Stimulated activated CD4-positive, alpha-beta T cell treated with anti-CD3 and anti-CD28 coated beads, TNF-alpha, amount 100 ng/mL, for 48 hours (primary cell): ENCODE measurements at places on chromosomes 1 and 21.

DNA sequence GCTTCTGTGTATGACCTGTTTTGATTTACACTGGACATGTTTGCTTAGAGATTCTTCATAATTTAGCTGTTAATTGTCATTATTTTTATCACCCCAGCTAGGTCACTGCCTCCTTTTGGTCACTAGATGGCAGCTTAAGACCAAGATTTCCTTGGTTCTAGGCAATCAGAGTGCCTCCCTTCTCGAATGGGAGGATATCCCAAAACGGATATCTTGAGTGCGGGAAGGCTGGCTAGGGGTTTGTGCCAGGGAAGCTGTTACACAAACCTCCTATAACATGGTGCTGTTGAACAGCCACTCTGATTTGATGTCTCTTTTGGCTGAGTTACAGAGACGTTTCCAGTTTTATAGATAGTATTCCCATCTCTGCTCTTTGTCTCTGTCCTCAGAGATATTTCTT, 283.5 kb downstream of the S1PR1 start:
- no peak for DNase-seq

DNA sequence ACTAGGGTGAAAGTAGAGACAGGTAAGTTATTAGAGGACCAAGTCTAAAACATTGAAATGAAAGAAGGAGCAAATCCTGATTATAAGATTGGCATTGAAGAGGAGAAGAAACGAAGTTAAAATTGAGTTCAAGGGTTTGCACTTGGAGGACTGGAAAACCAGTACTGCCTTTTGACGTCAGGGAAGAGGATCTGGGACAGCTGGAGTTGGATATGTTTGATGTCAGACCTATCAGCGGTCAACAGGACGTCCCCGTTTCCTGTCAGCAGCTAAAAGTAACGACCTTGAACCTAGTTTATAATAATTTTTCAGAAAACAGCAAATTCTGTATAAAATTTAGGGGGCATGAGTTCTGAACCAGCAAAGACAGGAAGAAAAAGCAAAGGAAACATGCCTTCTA, 1.2 kb upstream of the NID1 start:
- DNase-seq: no peak

- peak; percentile 25 for DNase-seq
These were observed 132.2 kb downstream of the GLUL start for GRCh38 chr1:182259229-182259872.

DNA sequence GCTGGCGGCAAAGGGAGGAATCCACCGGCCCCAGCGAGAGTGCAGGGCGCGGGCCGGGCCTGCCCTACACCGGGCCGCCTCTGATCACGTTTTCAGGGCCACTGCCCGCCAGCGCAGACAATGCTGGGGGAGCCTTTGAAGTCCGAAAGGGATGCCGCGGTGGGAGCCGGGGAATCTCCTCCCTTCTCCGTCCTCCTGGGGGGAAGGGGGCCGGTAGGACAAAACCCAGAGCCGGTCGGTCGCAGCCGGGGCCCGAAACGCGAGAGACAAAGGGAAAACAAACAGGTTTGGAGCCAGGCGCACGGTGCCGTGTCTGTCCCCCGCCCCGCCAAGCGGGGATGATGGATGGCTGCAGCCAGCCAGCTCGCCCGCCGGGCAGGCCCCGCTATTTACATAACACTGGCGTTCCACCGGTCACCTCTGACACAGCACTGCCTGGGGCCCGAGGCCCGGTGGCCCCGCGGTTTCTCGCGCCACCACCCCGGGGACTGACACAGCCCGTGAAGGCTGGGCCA, 92.0 kb downstream of the CASZ1 start:
- no peak for DNase-seq

DNA sequence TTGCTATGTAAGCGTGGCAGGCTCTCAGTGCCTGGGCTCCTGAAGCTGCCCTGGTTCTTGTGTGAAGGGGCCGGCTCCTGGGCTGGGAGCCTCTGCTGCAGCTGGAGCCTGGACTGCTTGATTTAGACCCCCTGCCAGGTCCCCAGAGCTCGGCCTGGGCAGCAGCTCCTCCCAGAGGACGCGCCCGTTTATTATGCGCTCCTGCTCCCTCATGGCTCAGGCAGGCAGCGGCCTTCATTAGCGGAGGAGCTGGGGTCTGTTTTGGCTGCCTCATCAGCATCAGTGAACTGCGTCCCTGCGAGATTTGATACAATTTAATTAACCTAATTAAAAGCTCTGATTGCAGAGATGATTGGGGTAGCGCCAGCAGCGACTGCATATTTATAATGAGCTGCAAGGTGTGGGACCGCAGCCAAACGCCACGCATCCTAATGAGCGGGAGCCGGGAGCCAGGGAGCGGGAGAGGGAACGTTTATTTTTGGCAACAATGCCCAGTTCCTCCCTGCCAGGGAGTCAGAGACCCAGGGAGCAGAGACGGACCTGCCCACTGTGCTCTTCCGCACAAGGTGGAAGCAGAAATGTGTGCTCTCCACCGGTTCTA, 16.6 kb downstream of the UTP11 start:
- no peak for DNase-seq

GRCh38 chr1:74830766-74831165, 97.8 kb downstream of the TYW3 start:
- no peak for DNase-seq

DNA sequence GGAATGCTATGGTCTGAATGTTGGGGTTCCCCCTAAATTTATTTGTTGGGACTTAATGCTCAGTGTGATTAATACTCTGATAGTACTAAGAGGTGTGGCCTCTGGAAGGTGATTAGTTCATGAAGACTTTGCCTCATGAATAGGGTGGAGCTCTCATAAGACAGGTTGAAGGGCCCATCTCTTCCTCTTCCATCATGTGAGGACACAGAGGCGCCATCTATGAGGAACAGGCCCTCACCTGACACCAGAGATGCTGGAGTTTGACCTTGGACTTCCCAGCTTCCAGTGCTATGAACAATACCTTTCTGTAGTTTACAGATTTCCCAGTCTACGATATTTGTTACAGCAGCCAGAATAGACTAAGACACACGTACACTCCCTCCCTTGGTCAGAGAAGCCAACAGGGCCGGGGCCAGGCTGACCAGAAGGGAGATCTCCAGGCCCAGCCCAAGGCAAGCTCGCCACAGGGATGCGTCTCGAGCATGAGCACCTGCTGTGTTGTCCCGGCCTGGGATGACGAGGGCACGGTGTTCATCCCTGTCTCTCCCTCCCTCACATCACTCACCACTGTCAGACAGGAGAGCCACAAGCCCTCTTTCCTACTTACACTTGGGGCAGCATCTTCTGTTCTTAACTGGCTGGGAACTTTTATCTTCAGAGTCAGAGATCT, 4.7 kb upstream of the ABCG1 start:
- no peak for DNase-seq
